ENCODE measurements at places on chromosomes 11 and 22.

GRCh38 chr11:59753650-59754493 is 1.3 kb upstream of the STX3 start:
- peak; percentile 90 for DNase-seq

GRCh38 chr11:59754859-59755700 is at the start of gene STX3:
STX3 (plus strand) TSS chr11:59755376; CDS start chr11:59755606, 230 bp downstream.
- peak; percentile 82 for DNase-seq

DNA sequence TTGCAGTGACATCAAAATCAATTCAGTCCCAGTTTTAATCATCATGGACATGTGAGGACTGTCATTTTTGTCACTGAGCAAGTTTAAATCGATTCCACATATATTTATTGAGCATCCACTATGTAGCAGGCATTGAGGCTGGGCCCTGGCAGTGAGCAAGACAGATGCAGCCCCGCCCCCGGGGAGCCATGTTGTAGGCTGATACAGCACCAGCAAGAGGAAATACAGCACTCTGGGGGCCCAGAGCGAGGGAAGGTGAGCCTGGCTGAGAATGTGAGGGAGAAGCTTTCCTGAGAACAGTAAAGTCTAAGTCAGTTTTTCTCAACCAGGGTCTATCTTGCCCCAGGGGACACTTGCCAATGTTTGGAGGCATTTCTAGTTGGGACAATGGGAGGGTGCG is 108.6 kb upstream of the ASPHD2 start:
- DNase-seq, result no peak

DNA sequence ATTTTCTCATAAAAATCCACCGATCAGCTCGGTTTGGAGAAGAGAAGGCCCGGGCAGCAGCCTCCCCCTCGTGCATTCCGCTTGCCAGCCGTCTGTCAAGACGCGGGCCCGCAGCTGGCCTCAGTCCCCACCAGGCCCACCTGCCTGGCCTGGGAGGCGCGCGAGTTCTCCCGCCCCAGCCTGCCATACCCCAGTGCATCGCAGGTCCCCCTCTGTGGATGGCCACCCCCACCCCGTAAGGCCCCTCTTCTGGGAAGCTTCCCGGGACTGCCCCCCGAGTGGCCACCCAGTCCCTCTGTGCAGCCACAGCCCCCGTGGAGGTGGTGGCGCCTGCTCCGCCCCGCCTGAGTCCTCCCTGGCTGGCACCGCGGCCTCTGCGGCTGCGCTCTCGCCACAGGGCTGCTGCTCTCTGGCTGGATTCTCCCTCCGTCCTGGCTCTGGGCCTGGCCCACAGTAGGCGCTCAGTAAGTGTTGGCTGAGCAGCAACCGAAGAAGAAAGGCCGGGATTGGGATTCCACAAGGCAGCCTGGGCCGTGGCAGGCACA is 74.0 kb upstream of the TCF20 start:
- DNase-seq, result no peak

- DNase-seq, result no peak
These were observed 999.7 kb upstream of the RAG2 start for GRCh38 chr11:37597776-37598175.

GRCh38 chr11:46047520-46047919 is 73.7 kb downstream of the PHF21A start:
- no peak for DNase-seq

DNA sequence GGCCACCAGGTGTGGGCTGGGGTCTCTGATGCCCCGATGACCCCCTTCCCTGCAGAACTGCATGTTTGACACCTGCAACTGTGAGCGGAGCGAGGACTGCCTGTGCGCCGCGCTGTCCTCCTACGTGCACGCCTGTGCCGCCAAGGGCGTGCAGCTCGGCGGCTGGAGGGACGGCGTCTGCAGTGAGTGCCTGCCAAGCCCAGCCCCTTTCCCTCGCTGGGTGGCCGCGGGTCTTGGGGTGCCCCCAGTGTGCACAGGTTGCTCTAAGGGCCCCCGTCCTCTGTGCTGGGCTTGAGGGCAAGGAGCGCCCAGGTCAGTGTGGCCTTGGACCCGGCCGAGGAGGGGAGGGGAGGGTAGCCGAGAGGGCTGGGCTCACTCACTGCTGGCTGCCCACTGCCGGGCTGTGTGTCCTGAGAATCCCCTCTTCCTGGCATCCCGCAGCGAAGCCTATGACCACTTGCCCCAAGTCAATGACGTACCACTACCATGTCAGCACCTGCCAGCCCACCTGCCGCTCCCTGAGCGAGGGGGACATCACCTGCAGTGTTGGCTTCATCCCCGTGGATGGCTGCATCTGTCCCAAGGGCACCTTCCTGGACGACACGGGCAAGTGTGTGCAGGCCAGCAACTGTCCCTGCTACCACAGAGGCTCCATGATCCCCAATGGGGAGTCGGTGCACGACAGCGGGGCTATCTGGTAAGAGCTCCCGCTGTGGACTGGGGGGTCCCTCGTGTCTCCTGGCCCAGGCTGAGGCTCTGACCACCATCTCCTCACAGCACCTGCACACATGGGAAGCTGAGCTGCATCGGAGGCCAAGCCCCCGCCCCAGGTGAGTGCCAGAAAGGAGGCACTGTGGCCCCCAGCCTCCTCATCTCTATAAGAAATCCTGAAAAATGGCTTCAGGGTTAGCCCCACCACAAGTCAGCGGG is 17.0 kb downstream of the MUC5AC start:
- DNase-seq, result no peak
